ENCODE measurements at places on chromosomes 7 and 10.
A peak's percentile ranks its signal among the peaks of the same experiment; 100 is the strongest.

GRCh38 chr10:11906714-11907113 is 83.6 kb downstream of the PROSER2 start:
- no peak for DNase-seq

GRCh38 chr10:97664282-97664850 is 22.7 kb downstream of the AVPI1 start:
- DNase-seq, result no peak

- no peak for DNase-seq
Measured at GRCh38 chr10:9111976-9112375, 1057.5 kb downstream of the GATA3 start.

- DNase-seq, result no peak
Measured at GRCh38 chr7:132347858-132348257, 228.4 kb downstream of the PLXNA4 start.

DNA sequence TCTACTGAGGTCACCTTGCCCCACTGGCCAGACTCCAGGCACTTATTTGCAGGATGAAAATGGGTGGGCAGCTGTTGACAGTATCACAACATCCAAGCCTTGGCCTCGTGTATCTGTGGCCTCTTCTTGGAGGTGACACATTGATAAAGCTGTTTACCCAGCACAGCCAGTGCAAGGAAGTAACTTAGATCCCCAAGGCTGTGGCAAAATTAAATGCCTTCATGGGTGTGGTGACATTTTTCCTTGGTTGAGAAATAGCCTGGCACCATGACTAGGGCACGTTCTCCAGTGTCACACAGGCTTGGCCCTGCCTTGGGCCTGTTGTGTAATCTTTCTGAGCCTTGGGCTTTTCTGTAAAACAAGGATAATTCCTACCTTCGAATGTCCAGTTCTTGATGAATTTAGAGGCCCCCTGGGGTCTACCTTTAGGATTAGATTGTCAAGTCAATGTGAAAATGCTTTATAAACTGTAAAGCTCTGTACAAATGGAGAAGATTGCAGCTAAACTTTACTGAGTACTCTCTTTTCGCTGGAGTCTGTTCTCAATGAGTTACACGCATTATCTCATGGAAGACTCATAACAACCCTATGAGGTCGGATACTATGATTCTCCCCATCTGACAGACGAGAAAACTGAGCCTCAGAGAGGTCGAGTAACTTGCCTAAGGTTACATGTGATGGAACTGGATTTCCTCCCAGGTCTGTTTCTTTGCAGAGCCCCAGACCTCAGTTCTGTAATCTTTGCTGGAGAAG is 46.7 kb upstream of the LOXL4 start:
- peak; percentile 25 for DNase-seq

- no peak for DNase-seq
Measured at GRCh38 chr7:129606803-129607202, 4.7 kb upstream of the NRF1 start.

DNA sequence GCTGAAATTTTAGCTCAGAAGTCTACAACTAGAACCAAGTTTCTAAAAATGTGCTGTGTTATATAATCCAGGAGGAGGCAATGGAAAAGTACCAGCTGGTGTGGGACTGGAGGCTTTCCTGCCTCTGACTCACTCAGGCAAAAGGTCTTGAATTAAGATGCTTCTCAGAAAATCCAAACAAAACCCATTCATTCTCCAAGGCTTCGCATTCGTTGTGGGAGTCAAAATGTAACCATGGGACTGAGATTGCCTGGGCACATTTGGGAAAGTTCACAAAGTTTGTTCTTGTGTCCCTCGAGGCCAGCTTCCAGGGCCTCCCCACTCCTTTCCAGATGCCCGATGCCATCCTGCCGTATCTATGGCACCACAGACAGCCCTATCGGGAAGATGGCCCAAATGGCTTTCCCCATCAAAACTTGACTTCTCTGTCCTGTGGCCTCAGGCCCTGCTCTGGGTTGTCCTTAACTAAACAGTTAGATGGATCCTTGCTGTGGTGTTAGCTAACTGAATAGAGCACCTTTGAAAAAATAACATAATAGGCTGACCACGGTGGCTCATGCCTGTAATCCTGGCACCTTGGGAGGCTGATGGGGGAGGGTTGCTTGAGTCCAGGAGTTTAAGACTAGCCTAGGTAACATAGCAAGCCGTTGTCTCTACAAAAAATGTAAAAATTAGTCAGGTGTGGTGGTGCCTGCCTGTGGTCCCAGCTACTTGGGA is 180.5 kb downstream of the PFKFB3 start:
- DNase-seq, result no peak

Measured in bone marrow (tissue), 2 donors.